CD4-positive, alpha-beta T cell treated with Interleukin-17A for 4 hours (primary cell): ENCODE measurements at places on chromosomes 7 and 10.

DNA sequence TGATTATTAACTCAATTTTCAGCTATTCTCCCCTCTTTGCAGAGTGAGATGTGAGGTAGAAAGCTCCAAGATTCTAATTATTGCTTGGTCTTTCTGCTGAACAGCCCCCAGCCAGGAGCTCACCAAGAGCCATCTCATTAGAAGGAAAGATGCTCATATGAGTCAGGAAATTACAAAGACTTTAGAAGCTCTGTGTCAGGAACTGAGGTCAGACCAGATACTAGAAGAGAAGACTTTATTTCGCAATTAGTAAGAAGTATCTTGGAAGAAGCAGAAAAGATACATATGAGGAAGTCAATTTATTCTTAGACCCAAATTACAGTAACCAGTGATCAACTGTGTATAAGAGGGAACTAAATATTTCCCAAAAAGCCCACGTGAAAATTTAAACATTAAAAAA, 626.9 kb downstream of the ZWINT start:
- DNase-seq, result no peak

DNA sequence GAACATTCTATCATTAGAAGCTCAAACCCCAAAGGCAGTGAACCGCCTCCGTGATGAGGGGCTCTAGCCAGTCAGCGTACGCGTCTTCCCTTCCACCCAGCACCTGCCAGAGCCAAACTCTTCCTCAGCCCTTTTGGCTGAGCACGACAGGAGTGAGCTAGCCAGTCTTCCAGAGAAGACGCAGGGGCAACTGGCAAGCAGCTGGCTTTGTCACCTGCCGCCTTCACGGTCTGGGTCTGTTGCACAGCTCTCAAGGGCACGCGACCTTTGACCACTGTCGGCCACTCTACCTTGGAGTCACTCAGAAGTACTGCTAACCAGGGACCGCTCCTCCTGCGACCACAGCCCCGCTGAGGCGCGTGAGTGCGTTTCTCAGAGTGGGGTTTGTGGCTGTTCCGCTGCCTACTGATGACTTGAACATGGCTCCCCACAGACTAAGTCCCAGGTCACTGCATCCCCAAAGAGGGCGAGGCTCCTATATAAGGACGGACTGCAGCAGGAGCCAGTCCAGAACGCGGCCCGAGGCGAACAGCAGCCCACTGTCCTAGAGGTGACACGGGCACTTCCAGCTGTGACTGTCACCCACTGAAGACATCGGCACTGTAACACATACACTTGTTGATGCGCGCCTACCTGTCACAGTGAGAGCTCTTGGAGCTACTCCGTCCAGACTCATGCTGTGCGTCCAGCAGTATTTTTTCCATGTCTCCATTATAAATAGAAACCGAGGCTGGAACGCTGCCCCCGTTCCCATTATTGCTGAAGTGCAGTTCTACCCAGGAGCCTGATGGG, 8.4 kb downstream of the BNIP3 start:
- peak; percentile 37 for DNase-seq

DNA sequence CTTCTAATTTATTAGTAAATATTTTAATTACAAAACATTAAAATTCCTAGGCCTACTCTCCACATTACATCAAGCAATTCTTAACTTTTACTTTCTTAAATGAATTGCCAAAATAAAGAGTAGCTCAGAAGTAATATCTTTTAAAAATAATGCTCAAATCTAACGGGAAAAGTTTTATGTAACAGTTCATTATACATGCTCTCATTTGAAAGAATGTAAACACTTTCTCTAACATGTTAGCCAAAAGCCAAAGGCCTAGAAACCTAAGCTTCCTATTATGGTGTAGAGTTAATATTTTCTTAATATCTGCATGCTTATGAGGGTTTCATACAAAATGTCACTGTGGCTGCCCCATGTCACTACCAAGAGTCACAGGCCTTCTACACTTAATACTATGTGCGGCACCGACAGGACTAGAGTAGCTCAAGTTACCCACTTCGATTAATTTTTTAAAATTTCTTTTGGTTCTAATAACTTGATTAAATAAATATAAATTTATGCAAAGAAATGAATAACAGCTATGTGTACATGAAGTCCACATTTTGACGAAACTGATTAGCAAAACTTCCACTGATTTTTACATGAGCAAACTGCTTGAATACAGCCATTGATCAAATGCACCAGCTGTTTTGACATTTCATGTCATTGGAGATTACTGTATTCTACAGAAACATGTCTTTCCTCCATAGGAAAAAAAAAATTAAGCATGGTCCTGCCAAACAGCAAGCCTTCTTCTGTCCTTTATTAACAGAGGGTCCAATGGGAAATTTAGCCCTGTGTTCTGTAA, 3.5 kb downstream of the COBL start:
- DNase-seq, result no peak

DNA sequence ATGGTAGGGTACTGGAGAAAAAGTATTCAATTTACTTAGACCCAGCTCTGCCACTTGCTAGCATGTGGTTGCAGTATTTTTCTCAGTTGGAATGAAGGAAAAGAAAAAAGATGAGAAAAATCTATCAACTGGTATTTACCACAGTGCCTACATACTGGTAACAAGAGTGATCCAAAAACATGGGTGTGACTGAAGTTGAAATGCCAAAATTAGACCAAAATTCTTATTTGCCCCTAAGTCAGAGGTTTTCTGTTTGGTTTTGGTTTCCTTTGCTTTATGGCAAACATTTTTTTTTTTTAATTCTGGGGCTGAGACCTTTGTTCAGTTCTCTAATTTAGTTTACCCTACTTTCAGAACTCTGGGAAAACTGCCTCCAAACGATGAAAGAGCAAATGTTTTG, 12.3 kb downstream of the HYCC1 start:
- no peak for DNase-seq

GRCh38 chr10:44818041-44818649, 93.0 kb upstream of the TMEM72 start:
- no peak for DNase-seq

- DNase-seq, result no peak
Measured at GRCh38 chr10:97017474-97017903, 168.3 kb downstream of the SLIT1 start.

DNA sequence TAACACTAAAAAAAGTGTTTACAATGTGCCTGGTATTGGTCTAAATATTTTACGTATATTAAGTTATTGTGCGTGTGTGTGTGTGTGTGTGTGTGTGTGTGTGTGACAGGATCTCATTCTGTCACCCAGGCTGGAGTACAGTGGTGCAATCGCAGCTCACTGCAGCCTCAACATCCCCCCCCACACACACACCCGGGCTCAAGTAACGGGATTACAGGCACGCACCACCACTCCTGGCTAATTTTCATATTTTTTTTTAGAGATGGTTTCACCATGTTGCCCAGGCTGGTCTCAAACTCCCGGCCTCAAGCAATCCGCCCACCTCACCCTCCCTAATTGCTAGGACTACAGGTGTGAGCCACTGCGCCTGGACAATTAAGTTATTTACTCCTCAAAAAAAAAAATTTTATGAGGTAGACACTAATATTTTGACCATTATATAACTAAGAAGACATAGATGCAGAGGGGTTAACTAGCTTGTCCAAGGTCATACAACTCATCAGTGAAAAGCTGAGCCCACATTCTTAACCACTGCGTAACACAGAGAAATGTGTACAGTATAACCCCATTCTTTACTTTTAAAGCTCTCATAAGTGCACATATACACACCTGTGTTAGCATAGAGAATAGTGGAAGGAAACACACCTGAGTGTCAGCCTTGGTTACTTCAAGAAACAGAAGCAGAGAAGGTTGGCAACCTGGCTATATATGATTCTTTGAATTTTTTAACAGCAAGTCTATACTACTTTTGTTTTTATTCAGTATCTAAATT, 35.0 kb downstream of the DNAJC12 start:
- no peak for DNase-seq

DNA sequence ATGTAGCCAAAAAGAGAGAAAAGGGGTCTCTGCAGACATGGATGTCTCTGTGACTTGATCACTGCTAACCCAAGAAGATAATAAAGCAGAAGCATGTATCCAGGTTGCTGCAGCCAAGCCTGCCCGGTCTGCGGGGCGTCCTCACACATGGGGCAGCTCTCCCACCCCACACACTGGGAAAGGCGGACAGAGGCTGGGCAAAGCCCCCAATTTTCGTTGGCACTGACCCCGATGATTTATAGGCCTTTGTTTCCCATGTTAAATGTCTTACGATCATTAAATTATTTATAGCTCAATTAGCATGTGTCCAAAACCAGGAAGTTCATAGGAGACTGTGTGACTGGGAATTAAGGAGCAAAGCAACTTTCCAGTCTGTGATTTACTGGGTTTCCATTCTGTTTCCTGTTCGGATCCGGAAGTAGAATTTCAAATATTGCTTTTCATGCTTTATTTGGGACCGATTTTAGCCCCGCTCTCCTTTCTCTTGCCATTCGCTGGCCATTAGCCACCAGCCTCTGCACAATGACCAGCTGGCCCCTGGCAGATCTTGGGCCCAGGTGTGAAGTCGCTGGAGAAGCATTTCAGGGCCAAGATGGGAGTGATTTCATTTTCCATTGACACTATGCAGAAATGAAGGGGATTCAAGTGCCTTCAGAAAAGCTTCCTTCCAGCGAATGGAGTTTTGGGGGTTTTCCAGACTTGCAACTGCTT, 91.6 kb downstream of the EGFR start:
- DNase-seq, result no peak

GRCh38 chr7:52691257-52691656, 344.2 kb upstream of the POM121L12 start:
- DNase-seq, result no peak

DNA sequence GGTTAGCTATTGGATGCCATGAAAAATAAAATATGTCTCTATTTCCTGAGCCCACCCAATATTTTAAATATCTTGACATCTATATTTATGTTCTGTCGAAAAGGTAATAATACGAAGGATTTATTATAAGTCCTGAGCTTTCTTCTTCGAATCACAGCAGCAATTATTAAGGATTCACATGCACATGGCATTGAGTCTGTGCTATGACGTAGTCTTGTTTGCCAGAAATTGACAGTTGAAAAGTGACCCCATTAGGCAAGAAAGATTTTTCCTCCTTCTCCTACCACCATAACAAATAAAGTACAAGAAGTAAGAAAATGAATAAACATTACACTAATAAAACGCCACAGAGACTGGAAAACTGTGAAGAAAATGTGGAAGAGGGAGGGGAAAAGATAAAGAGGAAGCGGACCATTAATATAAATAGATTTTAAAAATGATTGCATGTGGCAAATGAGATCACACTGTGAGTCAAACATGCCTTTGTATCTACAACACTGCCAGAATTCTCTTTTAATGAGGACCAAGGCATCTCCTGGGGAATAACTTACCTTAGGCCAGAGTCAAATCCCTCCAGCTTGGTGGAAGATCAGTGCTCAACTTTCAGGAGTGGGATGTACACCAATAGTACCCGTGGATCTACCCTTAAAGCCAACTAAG, 21.6 kb downstream of the FZD1 start:
- DNase-seq, result no peak

DNA sequence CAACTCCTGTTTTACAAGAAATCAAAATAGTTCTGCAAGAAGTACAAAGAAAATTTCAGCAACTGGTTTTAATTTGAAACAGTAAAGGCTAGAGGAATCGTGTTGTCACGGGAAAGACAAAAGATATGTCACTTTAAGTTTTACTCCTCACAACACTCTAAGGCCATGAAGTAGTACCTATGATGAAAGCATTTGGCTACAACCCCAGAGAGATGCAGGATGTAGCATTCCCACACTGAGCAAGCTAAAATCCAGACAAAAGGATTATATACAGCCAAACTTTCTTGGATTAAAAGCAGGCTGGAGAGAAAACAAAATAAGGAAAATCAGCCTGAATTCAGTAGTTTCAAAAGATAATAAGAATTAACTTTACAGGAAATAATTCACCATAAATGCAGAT, 245.5 kb upstream of the STEAP1 start:
- no peak for DNase-seq

GRCh38 chr7:123292227-123292626, 92.5 kb upstream of the SLC13A1 start:
- no peak for DNase-seq

DNA sequence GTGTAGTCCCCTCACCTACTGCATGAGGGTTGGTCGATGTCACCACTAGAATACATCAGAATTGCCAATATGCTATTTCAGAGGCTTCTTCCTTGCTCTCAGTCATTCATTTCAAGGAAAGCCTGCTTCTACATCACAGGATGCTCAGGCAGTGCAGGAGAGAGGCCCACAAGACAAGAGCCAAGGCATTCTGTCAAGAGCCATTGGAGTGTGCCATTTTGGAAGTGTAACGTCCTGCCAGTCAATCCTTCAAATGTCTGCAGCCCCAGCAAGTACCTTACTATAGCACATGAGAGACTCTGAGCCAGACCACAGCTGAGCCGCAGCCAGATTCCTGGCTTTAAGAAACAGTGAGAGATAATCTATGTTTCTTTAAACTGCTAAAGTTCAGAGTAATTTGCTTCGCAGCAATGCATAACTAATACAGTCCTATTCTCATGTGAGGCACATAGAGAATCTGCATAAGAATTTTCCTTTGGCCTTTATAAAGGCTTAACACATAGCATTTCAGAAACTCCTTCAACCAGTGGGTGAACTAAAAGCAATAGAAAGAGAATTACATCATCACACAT, 166.5 kb upstream of the GNAI1 start:
- no peak for DNase-seq

DNA sequence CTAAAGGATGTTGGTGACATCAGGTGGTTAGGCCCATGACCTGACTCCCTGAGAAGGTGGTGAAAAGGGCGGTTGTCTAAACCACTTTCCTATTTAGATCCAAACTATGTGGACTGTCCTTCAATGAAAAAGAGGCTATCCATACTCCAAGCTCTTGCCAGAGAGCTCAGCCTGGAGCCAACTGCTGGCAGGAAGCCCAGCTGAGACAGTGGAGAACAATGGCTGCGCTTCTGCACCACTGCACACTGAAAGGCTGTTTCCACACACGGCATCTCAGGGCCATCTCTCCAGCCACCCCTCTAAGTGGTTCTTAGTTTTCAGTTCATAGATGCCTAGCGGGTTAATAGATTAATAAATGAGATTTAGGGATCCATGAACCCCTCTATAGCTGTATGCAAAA, 488.8 kb upstream of the ZMIZ1 start:
- DNase-seq, result no peak

DNA sequence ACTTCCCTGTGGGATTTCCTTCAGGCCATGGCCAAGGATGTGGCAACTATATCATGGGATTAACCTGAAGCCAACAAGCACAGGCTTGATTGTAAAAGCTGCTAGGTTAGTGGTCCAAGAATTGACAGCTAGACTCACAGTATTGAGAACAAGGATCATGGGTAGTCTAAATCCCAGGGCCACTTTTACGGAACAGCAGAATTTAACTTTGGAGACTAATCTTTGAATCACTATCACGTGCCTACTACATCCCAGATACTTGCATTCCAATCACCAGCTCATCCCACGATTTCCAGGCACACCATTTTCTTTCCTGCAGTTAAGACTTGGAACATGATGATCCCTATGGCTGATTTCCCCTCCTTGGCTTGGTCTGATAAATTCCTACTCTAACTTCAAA, 65.6 kb upstream of the ADO start:
- DNase-seq, result no peak

GRCh38 chr7:130384841-130385599, 4.7 kb downstream of the CPA1 start:
- DNase-seq, result no peak

- DNase-seq, result no peak
Measured at GRCh38 chr7:8214244-8214824, 47.6 kb downstream of the ICA1 start.
